Midbrain (tissue), 1 donor: ENCODE measurements at places on chromosomes 7 and 10.
A peak's percentile ranks its signal among the peaks of the same experiment; 100 is the strongest.

- peak; percentile 15 for DNase-seq
Measured at GRCh38 chr10:95792874-95793285, 36.9 kb downstream of the ENTPD1 start.

GRCh38 chr7:148403466-148403993 is 187.0 kb upstream of the C7orf33 start:
- no peak for DNase-seq

DNA sequence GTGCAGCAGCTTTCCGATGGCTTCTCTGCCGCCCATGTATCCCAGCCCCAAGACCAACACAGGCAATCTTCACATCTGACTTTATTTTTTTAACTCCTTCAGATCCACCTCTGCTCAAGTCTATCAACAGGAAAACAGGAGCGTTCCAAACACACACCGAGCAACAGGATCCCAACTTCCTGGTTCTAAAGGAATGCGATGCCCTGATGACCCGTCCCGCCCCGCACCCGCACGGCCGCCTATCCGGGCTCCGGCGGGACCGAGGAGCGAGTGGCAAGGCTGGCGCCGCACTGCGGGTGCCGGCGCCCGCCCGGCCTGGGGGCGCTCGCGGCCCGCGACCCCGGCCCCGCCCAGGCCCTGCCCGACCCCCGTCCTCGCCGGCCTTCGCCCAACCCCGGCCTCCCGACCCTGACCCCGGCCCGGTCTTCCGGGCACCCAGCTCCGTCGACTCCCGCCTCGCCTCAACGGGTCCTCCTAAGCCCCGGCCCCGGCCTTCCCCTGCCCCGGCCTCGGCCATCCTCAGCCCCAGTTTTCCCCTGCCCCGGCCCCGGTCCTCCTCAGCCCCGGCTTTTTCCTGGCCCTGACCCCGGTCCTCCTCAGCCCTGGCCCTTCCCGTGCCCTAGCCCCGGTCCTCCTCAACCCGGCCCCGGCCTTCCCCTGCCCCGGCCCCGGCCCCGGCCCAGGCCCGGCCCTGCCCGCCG is 730 bp downstream of the LARP4B start:
- DNase-seq = no peak

GRCh38 chr10:125627646-125628045 is 55.3 kb downstream of the TEX36 start:
- DNase-seq = no peak

DNA sequence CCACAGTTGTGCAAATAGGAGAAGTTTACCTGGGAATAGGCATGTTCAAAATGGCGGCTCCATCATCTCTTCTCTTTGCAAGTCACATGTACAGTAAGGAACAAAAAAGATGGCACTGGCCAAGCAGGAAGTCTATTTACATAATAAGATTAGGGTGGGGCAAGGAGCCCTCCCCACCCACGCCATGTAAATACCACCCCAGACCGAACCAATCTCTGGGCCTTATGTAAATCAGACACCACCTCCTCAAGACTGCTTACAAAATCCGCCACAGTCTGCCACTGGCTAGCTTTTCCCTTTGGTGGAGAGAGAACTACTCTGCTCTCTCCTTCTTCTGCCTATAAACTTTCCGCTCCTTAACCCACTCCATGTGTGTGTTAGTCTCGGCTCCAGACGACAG is 1496.3 kb downstream of the REEP3 start:
- no peak for DNase-seq

DNA sequence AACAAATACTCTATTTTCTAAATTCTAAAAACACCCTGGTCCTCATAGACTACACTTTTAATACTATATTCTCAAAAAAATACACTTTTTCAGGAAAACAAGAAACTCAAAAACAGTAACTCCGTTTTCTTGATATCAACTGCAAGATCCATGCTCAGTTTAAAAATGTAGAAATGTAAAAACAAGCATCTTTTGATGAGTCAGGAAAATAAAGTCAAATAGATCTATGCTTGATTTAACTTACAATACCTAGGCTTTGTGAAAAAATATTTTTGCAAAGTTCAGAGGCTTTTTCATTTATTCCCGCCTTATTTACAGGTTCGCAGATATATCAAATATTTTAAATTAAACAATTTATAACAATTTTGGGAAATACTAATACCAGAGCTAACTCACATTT is 33.6 kb downstream of the POT1 start:
- DNase-seq = no peak

DNA sequence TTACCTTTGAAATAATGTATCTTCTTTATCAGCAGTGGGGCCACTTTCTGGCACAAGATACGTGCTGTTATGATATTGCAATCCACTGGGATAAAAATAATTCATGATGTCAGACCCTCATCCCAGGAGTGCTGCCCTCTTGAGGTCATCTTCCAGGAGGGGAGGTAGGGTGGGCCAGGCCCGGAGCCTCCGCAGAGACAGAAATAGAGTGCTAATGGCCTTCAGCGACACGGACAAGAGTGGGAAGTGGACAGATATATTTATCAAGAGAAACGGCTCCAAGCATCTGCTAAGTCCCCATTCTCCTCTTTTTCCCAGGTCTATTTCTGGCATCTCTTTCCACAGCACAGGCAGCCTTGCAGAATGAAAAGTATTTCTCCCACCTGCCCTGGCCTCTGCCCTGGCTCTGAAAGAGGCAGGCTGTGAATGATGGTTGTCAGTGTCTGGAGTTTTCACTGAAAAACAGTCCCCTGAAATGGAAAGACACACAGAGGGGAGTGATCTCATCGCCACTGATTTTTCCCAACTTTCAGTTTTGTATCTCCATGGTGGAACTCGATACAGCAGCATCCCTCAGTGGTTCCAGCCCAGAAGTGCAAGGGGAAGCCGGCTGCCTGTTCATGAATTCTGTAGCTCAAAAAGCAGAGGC is 251.7 kb upstream of the MYO3A start:
- DNase-seq = peak; percentile 80

DNA sequence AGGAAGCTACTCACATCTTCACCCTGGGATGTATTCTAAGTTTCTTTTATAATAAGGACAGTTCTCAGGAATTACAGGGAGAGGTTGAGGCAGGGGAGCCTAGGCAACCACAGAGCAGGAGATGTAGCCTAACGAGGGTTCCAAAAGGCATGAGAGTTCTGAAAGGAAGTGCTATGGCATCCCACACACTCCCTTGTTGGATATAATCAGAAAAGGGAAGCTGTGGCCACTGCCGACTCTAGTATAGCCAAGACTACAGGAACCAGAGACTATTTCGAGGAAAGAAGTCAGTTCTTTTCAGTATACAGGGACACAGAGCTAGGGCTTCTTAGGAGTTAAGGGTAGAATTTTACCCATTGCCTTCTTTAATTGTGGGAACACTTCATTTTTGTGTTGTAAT is 11.0 kb downstream of the PRR15 start:
- no peak for DNase-seq

GRCh38 chr10:99983280-99983988 is 26.3 kb downstream of the DNMBP start:
- DNase-seq = no peak

GRCh38 chr7:79298145-79298760 is 155.2 kb downstream of the MAGI2 start:
- peak; percentile 66 for DNase-seq

DNA sequence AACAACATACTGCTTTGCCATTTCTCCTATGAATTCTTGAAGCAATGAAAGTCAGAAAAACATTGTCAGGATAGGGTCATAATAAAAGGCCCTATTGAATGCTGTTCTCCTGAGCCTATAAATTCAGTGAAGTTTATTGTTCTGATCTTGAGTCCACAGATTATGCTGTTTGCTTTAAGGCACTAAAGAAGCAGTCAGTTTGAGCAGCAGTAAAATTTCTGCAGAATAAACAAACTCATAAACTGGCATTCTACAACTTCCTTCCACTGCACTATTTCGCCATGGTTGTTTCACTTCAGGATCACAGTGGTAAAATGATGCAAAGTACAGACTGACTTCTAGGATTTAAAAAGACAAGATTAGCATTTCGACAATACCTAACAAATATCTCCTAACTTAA is 503.2 kb downstream of the SH2D4B start:
- DNase-seq = no peak

DNA sequence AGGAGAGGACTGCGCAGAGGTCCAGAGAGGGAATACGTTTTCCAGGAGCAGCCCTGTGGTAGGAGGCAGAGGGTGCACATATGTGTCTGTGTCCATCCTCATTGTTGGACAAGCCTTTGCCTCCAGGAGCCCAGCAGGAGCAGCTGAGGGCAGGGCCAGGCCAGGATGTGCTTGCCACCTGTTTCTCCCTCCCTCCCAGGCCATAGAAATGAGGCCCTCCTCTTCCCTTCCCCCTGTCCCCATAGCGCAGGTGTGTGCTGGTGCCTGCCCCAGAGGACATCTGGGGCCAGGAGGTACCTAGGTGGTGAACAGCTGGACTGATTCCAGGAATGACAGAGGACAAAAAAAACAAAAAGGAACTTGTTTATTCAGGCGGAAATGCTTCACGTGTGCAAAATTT is 10.5 kb upstream of the CXCL12 start:
- no peak for DNase-seq

DNA sequence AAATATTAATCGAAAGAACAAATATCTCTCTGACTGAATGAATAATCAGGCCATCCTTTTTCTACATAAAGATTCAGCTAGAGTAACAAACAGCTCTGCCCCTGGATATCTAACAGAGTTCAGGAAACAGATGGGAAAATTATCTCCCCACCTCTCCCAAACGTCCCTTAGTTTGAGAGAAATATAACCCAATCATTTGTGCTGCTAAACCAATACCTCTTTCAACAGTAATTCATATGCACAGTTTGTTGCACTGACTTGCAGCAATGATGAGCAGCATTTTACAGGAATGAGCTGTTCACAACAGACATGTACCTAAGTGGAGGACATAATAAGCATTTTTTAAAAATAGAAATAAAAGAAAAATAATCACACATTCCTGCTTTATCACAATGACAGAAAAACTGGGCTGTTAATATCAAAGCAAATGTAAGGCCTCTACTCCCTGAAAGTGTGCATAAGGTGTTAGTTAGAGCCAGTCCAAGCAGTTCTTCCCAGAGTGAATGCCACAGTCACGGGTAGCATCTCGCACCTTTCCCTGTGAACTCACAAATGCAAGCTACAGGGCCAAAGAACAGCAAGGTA is 2.3 kb downstream of the CREB3L2 start:
- DNase-seq = no peak

GRCh38 chr10:125840955-125841354 is 17.6 kb downstream of the BCCIP start:
- DNase-seq = no peak

- DNase-seq = no peak
Measured at GRCh38 chr7:114372619-114373018, 42.0 kb upstream of the FOXP2 start.

- DNase-seq = no peak
Measured at GRCh38 chr7:22554184-22554583, 54.2 kb upstream of the STEAP1B start.

GRCh38 chr10:69624245-69624786 is 5.7 kb upstream of the FAM241B start:
- no peak for DNase-seq

DNA sequence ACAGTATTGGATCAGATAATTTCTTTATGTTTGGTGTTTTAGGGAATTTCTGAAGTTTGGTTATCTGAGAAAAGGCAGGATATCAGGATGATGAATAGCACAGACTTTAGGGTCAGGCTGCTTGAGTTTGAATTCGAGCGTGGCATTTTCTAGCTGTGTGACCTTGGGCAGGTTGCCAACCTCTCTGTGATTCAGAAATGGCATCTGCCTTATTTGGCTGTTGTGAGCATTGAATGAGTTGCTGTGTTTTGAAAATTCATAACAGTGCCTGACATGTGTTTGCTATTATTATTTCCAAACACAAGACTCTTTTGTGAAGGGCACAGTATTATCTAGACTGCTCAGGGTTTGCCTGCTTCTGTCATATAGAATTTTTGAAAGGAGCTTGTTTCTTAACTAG is 66.9 kb downstream of the NXPH1 start:
- no peak for DNase-seq

GRCh38 chr7:112982441-112983063 is 104.1 kb downstream of the GPR85 start:
- no peak for DNase-seq

DNA sequence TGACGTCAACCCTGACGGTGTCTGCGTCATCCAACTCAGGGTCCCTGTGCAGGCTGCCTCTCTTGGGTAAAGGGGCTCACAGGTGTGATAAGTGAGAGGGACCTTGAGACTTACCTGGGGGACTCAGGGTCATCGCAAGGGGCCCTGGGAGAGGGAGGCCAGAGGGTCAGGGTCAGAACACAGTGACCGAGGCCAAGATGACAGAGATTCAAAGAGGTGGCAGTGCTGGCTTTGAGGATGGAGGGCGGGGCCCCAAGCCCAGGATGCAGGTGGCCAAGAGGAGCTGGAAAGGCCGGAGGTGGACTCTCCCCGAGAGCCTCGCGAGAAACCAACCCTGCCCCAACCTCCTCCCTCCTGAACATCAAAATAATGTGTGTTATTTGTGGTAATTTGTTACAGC is 165.2 kb upstream of the PPP2R2D start:
- no peak for DNase-seq

DNA sequence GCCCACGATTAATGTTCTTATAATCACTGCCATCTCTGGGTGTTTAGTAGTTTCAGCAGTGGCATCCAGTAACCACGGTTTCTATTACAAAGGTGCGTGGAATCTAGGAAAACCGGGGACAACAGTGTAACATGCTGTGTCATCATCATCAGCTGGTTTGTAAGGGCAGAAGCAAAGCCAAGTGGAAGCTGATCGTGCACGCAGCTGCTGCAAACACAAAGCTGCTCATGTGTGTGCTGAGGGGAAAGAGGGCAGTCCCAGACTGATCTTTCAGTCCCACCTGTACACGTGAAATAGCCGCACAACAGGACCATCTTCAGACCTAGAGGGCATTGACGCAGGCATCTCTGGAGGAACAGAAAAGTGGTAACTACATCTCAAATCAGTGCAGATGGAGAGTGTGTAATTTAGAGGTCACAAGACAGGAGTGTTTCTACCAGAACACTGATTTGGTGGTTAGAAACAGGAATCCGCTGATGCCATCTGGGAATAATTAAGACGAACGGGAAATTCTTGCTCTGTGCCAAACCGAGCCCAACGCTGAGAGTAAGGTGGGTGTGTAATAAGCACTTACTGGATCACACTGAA is 13.4 kb downstream of the ANKRD16 start:
- no peak for DNase-seq

- peak; percentile 40 for DNase-seq
Measured at GRCh38 chr10:80498833-80499741, 38.6 kb upstream of the SH2D4B start.

DNA sequence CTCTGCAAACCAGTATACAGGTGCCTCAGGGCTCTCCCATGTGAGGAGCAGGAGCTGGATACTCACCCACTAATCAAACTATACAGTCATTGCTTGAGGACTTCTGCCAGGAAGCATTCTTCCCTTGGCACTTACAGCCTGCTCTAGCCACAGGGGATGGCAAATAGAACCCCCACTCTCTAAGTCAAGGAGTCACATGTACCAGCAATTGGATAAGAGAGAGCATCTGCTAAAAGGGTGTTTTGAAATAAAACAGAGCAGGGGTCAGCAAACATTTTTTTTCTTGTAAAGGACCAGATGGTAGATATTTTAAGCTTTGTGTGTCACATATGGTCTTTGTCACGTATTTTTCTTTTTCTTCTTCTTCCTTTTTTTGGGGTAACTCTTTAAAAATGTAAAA is 865.2 kb upstream of the GHITM start:
- no peak for DNase-seq

GRCh38 chr7:96747418-96747940 is 37.8 kb upstream of the SEM1 start:
- DNase-seq = no peak

GRCh38 chr10:21203473-21204107 is 306.5 kb upstream of the NEBL start:
- DNase-seq = no peak

GRCh38 chr10:7565871-7566270 is 100.9 kb downstream of the ITIH5 start:
- DNase-seq = no peak
